ENCODE measurements at places on chromosomes 5 and 9.

GRCh38 chr5:14003936-14004335, 59.4 kb upstream of the DNAH5 start:
- DNase-seq = no peak

DNA sequence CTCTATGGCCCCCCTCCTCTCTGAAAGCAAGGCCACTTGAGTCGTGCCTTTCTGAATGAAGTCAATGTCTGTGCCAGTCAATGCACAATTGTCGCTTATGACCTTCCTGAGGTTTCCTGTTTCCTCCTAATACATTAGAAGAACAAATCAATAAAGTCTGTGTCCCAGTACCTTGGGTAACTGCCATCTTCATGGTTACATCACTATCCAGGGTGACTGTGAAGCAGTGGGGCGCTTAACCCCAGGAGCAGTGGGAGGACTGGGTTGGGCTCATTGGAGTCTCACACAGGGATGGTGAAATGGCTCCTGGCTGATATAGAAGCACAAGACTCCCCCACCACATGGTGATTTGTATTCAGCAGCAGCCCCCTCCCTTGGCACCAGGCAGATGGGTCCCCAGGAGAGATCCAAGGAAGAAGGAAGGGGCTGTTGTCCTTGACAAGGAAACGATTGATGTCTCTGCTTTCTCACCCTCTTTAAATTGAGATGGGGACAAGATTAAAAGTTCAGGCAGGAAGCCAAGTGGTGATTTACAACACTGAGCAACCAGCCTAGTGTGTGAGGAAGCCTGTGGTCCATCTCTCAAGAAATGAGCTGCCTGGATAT, 261.9 kb upstream of the ZNF462 start:
- no peak for DNase-seq

DNA sequence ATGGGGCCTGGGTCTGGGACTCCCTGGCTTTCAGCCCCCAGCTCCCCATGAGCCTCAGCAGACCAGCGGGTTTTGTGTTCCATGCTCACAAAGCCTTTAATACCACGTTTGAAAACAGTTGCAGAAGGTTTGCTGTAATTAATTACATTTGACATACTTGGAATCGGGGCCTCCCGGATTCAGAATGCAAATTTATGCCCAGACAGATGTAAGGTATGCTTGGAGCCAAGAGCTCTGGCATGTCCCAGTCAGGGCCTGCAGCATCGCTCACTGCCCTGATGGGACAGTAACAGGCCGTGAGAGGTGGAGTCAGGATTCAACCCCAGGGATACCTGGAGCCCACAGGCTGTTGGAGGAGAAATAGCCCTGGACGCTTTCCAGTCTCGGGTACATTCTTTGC, 12.2 kb downstream of the ZNF618 start:
- peak; percentile 29 for DNase-seq

- DNase-seq = no peak
Measured at GRCh38 chr9:4594545-4594944, 67.5 kb upstream of the PLPP6 start.

DNA sequence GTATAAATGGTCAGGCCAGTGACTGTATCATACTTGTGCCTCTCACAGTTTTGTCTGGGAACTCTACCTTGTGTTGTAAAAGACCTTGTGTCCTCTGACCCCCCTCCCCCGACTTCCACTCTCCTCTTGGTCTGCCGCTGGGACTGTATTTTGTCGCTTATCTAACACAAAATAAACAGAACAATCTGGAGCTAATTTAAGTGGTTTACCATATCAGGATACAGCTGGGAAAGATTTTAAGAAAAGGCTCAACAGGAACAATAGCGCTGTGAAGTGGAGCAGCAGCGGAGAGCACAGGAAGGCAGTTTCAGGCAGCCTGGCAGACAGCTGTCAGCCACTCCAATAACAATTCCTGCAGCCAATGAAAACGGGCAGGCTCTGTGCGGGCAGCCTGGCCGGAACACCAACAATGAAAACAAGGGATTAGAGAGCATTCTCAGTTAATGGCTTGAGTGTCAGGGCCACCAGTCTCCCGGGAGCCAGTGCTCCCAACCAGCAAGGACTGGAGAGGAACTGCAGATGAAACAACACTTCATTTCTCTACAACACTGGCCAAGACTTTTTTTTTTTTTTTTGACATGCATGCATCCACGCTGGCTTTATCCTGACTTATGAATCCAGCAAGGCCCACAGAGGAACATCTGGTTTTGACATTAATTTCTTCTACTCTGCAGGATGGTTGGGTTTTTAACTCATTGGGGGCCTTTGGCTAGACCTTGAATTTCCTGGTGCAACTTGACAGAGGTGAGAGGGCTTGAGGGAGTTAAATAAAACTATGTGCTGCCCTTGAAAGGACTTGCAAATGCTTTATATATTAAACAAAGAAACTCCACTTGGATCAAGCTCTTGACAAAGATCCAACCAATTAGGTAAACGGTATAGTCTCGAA, 76.7 kb downstream of the ARSB start:
- peak; percentile 85 for DNase-seq

DNA sequence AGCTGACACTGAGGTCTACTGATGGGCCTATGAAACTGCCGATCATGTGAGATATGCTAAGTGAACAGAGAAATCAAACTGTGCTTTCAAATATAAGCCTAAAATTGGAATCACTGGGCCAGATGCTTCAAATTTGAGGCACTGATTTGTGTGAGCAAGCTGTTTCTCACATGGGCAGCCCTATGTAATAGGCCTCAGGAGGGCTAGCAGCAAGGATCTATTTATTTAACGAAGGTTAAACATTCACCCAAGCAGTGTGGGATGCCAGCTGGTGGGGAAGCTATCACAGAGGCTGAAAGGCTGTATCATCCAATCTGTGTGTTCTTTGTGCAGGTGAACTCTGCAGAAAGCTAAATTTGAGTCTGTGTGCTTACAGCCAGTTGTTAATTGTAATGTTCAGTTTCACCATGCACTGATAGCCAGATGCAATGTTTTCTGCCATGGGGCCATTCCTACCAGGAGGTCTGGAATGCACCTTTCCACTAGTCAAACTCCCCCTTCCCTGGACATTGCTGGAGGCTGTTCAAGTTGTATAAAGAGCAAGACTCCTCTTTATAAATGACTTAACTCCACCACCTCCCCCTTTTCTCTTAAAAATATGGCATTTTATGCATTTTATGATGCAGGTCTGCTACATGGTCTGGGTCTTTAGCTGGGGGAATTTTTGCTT, 228.9 kb downstream of the SH3GL2 start:
- no peak for DNase-seq

- no peak for DNase-seq
Measured at GRCh38 chr9:33795281-33795680, at the start of gene PRSS3. Gene PRSS3 (plus strand): TSS chr9:33795561. CDS start chr9:33795574, 13 bp downstream.

GRCh38 chr5:177313561-177314259, 2.0 kb upstream of the MXD3 start:
- no peak for DNase-seq

GRCh38 chr9:121778252-121779225, 127.1 kb downstream of the DAB2IP start:
- DNase-seq = peak; percentile 8

GRCh38 chr9:76529653-76530052, 70.7 kb downstream of the GCNT1 start:
- DNase-seq = no peak

- DNase-seq = no peak
Measured at GRCh38 chr5:126613941-126614592, 13.3 kb downstream of the PHAX start.

DNA sequence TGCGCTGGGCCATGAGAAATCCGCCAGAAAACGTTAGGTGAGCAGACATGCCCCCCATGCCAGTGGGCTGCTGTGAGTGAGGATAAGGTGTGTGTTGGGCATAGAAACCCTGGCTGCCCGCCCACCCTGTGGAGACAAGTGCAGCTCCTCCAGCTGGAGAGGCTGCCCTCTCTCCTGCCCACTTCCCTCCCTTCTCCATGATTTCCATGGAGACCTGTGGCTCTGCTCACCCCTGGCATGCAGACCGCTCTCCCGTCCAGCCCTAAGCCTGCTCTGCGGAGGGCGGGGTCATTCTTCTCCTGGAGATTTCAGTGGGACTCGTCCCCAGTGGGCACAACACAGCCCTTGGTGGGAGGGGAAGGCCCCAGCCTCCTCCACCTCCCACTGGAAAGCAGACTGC, 133.0 kb upstream of the FAM120A start:
- no peak for DNase-seq

GRCh38 chr5:63931836-63932235, 30.4 kb downstream of the HTR1A start:
- no peak for DNase-seq

GRCh38 chr5:57221049-57221568, 47.2 kb downstream of the GPBP1 start:
- peak; percentile 82 for DNase-seq

DNA sequence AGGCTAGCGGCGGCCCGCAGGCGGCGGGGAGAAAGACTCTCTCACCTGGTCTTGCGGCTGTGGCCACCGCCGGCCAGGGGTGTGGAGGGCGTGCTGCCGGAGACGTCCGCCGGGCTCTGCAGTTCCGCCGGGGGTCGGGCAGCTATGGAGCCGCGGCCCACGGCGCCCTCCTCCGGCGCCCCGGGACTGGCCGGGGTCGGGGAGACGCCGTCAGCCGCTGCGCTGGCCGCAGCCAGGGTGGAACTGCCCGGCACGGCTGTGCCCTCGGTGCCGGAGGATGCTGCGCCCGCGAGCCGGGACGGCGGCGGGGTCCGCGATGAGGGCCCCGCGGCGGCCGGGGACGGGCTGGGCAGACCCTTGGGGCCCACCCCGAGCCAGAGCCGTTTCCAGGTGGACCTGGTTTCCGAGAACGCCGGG, 253 bp downstream of the SLC12A2 start:
- peak; percentile 35 for DNase-seq

DNA sequence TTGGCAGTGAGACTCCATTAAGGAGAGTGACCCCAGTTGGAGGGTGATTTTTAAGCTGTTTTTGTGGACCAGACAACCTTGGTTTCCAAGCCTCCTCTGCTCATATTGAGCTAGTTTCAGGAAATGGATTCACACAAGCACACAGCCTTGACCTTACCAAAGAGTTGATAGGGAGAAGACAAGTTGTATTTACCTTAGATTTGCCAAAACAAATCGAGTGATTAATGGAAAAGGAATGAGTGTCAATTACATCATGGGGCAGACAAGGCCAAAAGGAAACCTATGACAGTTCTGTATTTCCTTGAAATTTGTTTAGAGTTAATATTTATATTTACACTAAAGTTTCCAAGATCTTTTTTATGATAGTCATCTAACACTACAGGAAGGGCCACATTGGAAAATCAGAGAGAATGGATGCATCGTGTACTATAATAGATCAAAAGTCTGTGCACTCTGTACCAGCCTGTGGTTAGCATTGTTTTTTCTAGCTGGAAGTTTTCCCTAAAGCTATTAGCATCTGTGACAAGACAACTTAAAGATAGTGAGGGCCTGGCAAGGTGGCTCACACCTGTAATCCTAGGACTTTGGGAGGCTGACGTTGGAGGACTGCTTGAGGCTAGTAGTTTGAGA, 86.0 kb upstream of the FER start:
- peak; percentile 22 for DNase-seq

GRCh38 chr9:20611691-20612287, 10.5 kb downstream of the MLLT3 start:
- DNase-seq = peak; percentile 81

DNA sequence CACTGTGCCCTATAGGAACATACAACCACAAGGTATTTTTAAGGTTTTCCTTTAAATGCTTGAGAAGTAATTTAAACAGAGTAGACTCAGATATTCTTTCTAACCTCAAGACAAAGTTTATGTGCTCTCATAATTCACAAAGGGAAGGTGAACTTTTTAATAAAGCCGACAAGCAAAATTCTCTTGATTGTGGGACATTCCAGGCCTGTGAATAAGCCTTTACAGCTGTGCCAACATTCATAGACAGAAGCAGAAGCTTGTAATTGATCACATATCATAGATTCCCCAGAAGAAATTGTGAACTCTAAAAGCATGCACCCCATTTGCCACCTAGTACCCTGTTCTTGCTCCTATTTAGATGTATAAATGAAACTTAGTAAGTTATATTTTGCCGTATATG, 1107.8 kb upstream of the SEMA6A start:
- no peak for DNase-seq

DNA sequence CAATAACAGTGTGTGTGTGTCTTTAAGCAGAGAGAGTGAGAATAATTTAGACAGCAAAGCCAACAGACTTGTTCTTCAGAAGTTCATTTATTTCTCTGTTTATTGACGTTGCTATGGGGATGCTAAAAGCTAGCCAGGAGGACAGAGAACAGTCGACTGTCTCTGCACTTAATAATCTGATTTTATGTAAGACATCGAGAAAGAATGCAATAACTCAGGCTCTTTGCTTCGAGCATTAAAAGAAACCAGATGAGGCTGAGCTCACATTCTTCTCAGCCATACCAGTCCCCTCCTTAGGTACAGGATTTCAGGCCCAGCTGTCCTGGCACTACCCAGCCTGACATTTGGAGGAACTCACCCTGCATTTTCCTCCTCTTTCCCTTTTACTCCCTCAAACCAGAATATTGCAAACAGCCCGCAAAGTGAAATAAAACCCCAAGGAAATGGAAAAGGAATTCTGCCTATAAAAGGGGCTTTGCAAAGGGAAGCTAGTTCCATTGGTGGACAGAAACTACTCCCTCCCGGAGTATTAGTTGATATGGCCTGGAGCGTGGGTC, 44.5 kb upstream of the DPYSL3 start:
- peak; percentile 91 for DNase-seq

All from fibroblast of the aortic adventitia (primary cell).